Fibroblast of lung (primary cell): ENCODE measurements at places on chromosomes 4 and X. TPM values are rescaled to one million over a fixed set of nuclear protein-coding genes. Genes with fewer than 3 reads are reported as not detected.
A peak's percentile ranks its signal among the peaks of the same experiment; 100 is the strongest.

GRCh38 chr4:175330236-175330635 is 412.1 kb downstream of the ADAM29 start:
- DNase-seq = peak; percentile 20

GRCh38 chr4:177057186-177057585 is 252.5 kb upstream of the NEIL3 start:
- DNase-seq = no peak

The KCND1 gene
- total RNA-seq = 0.77 and 1.3 TPM in 2 replicates

The ITM2A gene
- under 0.01 and 0.17 TPM in 2 replicates for total RNA-seq
